ENCODE measurements at places on chromosomes 2 and 18.
A peak's percentile ranks its signal among the peaks of the same experiment; 100 is the strongest.

- DNase-seq: peak; percentile 86
Measured at GRCh38 chr2:46521215-46521683, 41.9 kb downstream of the TMEM247 start.

GRCh38 chr2:12070153-12070552, 323.7 kb downstream of the LPIN1 start:
- DNase-seq: no peak

DNA sequence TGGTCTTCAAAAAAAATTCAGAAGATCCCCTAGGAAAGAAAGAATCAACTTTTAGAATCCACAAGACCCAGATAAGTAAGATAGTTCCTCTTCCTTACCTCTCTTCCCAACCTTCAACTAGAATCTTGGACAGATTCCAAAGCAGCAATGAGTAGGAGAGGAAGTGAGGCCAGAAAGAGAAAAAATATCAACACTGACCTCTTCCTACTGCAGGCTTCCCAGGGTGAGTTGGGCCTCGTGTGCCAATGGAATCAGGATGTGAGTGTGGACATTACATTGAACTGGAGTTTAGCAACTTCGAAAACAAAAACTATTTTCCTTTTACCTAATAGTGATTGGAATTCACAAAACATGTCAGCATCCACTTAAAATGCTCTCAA, 102.5 kb upstream of the PIEZO2 start:
- DNase-seq: no peak

- DNase-seq: no peak
Measured at GRCh38 chr2:172137109-172137508, 34.4 kb upstream of the DLX2 start.

- DNase-seq: no peak
Measured at GRCh38 chr2:222707689-222708273, 36.3 kb downstream of the MOGAT1 start.

DNA sequence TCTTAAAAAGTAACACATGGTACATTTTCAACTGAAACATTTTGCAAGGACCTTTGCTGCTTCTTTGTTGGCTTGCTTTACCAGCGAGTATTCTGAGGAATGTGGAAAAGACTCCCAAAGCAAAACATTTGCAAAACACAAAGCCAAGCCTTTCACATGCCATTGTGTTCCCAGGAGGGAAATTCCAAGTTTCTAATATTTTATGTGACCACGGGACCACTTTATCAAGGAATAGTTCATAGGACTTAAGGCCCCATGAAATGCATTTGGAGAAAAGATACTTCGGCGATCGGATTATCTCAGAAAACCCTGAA, 26.2 kb downstream of the CYP27C1 start:
- peak; percentile 62 for DNase-seq

DNA sequence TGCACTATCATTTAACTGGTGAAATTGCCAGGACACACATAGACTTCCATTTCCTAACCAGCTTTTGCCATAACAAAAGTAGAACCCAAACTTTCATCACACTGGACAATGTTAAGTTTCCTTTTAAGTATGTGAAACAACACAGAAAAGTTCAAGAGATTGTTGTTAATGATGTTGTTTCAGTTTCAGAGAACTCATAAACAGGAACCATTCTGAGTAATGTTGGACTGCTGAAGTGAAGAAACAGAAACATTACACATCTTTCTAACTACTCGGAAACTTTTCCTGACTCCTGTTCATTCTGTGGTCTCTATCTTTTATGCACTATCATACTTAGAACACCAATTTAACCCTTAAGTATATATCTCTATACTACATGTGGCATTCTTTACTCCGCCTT, 179.2 kb downstream of the RIT2 start:
- DNase-seq: no peak

DNA sequence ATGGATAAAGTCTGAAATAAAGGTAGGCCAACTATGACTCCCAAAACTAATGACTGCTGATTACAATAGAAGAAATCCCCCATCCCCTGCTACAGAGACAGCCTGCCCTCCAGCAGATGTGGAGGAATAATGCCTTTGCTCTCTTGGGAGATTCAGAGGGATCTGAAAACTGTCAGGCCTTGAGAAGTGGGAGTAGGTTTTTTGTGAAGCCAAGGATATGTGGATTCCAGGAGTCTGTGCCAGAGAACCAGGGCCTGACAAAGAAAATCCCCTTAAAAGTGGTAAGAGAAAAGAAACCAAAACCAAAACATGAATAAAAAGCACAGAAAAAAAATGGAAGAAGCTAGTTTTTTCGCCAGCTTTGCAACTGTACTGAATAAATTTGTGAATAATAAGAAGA, 397.6 kb downstream of the ZNF521 start:
- DNase-seq: no peak
